ENCODE measurements at places on chromosomes 5 and 9.

GRCh38 chr5:3325201-3325971, 270.2 kb upstream of the IRX1 start:
- no peak for DNase-seq

- DNase-seq: no peak
Observed at GRCh38 chr5:152824316-152824715, 419.2 kb upstream of the NMUR2 start.

GRCh38 chr5:132761321-132762240, 14.4 kb downstream of the CCNI2 start:
- no peak for DNase-seq

- no peak for DNase-seq
Observed at GRCh38 chr5:135060021-135060420, 26.0 kb upstream of the PITX1 start.

DNA sequence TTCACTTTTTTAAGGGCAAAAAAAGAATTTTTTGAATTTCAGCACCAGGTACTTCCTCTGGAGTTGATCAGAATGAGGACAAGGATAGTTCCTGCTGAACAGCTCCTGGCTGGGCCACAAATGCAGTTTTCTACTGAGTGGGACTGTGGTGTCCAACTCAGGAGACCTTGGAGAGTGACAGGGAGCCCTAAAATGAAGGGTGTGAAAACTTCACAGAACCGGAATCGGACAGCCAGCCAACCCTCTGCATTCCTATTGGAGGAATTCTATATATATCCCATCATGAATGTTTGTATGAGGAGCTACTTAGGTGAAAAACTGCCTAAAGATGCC, 40.6 kb downstream of the ANKH start:
- no peak for DNase-seq

GRCh38 chr9:2787065-2787464, 56.8 kb downstream of the PUM3 start:
- no peak for DNase-seq

DNA sequence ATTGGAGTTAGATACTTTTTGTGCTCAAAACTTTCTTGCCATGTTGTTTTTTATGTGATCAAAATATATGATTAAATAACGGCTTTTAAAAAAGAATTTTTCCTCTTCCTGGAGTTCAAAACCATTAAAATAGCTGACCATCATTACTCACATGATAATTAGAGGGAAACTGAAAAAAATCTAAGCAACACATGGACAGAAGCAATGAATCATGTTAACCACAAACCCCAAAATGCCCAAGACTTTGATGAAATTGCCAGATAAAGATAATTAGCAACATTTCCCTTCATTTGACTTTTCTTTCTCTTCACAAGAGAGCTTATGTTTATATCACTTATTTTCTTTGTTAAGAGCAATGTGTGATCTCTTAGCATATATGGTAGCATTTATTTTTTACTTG, 1294.2 kb downstream of the EFNA5 start:
- DNase-seq: no peak

DNA sequence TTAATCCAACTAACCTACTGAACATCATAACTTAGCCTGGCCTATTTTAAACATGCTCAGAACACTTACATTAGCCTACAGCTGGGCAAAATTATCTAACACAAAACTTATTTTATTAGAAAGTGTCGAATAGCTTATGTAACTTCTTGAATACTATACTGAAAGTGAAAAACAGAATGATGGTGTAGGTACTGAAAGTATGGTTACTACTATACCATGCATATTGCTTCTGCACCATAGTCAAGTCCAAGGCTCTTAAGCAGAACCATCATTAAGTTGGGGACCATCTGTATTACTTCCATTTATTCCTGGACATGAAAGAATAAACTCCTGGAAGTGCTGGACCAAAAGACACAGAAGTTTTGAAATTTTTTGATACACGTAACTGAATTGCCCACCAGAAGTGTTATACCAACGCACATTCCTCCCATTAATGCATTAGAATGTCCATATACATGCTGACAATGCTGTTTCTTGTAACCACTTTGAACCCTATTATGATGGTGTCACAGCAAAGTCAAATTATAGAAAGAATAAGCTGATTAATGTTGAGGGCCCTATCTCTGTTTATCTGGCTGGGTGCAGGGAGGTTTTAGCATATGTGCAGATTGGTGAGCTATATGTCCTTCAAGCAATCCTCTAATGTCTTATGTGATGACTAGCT, 375.7 kb downstream of the ACTL7B start:
- DNase-seq: no peak

DNA sequence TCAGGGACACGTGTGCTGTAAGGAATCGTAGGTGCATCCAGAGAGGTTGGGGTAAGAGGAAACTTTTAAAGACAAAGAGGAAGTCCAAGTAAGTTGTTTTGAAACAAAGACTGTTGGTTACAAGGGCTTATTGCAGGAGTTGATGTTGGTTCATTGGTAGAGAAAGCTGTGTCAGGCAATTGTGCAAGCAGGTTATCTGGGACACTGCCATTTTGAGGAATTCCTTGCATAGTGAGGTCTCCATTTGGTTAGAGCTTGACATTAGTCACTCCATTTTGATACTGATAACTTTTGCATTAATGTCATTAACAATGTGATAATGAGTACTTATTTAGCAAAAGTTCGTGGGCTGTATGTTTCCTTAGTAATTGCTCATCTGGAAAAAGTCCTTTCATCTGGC, 24.9 kb downstream of the CNOT6 start:
- DNase-seq: no peak

DNA sequence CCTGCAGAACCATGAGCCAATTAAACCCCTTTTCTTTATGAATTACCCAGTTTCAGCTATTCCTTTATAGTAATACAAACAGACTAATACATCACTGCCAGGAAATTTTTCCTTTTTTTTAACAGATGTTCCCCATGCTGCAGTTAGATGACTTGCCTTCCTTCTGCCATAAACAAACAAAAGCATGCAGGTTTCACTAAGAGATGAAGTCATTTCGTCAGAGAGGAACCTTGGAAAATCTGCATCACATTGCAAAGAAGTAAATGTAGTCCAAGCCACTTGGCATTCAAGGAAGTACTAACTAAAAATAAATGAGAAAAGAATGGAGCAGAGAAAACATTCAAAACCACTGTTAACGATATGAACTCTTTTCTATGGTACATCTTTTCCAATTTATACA, 194.1 kb upstream of the EFNA5 start:
- DNase-seq: no peak

DNA sequence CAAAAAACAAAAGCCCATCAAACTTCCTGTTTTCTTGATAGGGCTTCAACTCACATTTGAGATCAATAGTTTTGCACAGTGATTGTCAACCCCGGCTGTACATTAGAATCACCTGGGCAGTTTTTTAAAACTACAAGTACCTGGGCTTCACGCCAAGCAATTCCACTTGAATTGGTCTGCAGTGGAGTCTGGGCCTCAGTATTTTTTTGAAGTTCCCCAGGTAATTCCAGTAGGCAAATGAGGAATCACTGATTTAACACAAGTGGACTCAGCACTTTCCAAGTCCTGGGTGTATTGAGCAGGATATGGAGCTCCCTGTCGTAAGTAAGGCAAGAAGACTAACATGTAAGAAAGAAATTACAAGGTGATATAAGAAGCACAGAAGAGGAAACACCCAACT, 14.8 kb upstream of the SMIM15 start:
- DNase-seq: no peak
